ENCODE measurements at places on chromosomes 6 and 20.
A peak's percentile ranks its signal among the peaks of the same experiment; 100 is the strongest.

DNA sequence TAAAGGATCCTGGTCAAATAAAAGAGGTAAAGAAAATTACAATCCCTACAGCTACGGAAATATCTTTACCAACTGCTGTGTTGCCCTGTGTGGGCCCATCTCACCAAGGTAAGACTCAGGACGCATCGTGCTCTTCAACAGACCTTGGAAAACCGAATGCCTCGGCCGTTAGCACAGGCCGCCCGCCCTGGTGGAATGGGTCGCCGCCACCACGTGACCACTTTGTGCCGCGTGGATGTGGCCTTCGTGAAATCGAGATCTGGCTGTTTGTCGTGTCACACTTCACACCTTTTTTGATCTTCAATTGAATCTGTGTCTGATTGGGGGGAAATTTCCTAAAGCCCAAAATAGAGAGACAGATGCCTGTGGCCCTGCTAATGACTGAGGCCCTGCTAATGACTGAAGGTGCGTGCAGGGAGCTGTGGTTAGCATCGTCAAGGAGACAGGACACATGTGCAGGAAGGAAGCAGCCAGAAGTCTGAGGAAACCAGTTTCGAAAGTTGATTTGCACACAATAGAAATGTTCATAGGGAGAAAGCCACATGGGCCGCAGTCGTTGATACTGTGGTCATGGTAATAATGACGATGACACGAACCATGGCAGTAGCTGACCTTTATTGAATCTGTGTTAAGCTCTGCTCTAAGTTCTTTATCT is 175.7 kb upstream of the SNX9 start:
- no peaks in the 10 kb centered on the region for H3K36me3 ChIP-seq
- H3K4me1 ChIP-seq = peaks cover 15% of the 10 kb centered on the region
- no peak overlapping the region for H3K27ac ChIP-seq
- no peak for DNase-seq
- H3K27me3 ChIP-seq = no peaks in the 10 kb centered on the region

- peak overlapping the region; percentile 94 for H3K27ac ChIP-seq
- peaks cover 86% of the 10 kb centered on the region for H3K4me1 ChIP-seq
- H3K4me3 ChIP-seq = peak overlapping the region; percentile 66
- no peaks in the 10 kb centered on the region for H3K36me3 ChIP-seq
- no peaks in the 10 kb centered on the region for H3K27me3 ChIP-seq
Observed at GRCh38 chr6:33427585-33428223, 7.8 kb downstream of the SYNGAP1 start.

- no peak overlapping the region for H3K4me3 ChIP-seq
- peaks cover 5% of the 10 kb centered on the region for H3K4me1 ChIP-seq
- no peak overlapping the region for H3K27ac ChIP-seq
- H3K27me3 ChIP-seq = no peaks in the 10 kb centered on the region
- no peaks in the 10 kb centered on the region for H3K36me3 ChIP-seq
Observed at GRCh38 chr6:21455071-21455470, 138.5 kb upstream of the SOX4 start.

DNA sequence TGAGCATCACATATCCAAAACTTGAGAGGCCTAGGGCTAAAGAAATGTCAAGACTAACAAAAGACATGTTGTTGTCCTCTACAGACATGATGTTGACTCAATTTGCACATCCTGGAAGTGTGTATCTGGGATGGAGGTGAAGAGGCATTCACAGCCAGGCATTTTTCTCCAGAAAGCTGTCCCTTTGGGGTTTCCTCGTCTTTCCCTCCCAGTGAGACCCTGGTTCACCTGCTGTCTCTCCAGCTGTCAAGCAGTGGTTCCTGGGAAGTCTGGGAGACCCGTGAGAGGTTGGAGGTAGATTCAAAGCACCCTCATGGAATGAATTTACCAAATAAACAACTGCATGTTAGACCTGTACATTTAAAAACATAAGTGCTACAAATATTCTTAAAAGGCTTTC is 32.1 kb downstream of the BACH2 start:
- peaks cover 20% of the 10 kb centered on the region for H3K4me1 ChIP-seq
- no peaks in the 10 kb centered on the region for H3K27me3 ChIP-seq
- H3K36me3 ChIP-seq = no peaks in the 10 kb centered on the region

DNA sequence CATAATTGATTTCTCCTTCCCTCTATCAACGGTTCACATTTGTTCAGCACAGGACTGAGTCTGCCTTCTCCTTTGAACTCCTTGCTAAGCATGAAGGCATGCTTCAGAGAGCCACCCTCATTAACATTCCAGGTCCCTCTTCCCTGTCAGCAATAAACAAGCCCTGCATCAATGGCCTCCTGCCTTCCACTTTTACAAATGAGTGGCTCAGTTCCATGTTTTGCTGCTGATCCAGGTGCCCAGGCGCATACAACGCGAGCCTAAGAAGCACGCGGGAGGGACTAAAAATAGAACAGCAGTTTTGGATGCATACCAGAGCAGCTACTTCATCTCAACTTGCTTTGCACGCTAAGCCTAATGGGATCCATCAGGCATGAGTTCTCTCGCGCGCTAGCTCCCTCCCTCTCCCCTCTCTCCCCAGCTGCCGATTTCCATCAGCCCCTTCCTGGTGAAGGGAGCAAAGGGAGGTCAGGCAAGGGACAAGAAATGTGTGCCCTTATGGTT is 53.4 kb downstream of the TRAF3IP2 start:
- no peaks in the 10 kb centered on the region for H3K27me3 ChIP-seq
- H3K4me3 ChIP-seq = peak overlapping the region; percentile 16
- peak; percentile 92 for DNase-seq
- H3K27ac ChIP-seq = peak overlapping the region; percentile 77
- no peaks in the 10 kb centered on the region for H3K36me3 ChIP-seq

DNA sequence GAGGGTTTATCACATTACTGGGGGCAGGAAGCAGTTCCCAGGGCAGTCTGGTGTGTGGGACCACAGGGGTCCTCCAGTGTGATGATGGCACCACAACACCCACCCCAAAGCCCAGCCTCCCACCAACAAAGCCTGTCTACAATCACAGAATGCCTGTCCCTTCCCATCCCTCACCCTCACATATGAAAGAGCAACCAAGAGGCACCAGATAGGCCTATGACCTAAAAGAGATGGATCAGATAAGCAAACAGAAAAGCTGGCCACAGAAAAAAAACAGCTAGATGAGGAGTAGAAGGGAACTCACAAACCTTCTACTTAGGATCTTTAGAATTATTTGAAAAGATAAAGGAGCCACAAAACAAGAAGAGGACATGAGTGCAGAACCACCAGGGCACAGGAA is 54.3 kb downstream of the SERAC1 start:
- no peak overlapping the region for H3K4me3 ChIP-seq
- H3K36me3 ChIP-seq = peaks cover 56% of the 10 kb centered on the region
- H3K27ac ChIP-seq = no peak overlapping the region
- DNase-seq = no peak

DNA sequence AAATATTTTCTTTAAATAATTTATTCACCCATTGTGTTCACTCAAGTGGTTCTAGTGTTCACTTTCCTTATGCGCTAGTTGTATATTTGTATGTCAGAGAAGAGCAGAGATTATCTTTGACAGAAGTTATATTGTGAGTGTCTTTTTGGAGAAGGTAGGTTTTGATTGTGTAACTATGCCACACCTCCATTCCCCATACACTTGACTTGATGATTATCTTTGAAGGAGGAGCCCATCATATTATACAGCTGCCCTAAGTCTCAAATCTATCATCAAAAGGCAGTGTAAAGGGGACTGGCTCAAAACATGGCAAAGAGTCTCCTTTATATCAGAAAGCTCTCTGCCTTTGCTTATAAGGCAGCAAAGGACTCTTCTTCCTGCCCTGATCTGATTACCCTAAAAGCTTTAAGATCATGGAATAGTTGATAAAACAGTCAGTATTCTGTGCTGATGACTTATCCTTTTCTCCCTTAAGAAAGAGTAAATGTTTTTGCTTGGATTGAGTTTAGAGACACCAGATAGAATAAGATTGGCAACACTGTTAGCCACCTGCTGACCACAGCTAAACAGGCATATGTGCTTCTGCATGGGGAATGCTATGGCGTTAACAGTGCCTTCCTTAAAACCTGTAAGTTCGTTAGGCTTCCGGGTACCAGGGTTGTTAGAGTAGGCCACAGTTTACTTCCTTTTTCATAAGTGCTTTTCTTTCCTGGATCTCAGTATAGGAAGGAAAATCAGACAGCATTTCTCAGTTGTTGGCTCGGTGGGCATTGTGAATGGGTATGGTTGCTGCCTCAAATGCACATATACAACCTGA is 22.6 kb downstream of the TOP1 start:
- no peak overlapping the region for H3K4me3 ChIP-seq
- peaks cover 100% of the 10 kb centered on the region for H3K4me1 ChIP-seq
- no peak for DNase-seq
- H3K27me3 ChIP-seq = no peaks in the 10 kb centered on the region

DNA sequence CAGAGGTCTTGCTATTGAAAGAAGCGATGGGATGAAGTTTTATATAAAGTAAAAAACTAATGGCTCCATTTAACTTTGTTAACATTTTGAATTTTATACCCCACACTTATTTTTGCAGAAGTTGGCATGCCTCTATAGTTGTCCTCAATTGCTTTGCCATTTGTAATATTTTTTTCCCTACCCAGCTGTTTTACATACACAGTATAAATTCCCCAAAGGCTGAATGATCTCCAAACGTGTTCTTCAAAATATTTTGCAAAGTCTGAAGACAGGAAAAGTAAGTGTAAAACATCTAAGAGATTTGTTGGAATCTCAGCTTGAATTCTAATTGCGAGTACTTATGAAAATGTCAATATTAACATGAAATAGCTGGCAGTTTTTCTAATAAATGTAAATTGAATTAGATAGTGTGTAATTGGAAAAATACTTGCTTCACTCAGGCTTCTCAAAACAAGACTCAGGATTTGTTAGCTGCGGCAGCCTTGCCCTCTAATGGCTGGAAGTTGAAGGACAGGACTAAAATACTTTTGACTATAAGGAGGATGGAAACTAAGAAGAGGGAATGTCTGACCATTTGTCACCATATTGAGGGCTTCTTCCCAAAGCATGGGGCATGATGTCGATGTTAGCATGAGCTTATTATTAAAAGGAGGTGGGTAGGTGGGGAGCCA is 226.8 kb downstream of the UST start:
- H3K36me3 ChIP-seq = no peaks in the 10 kb centered on the region
- H3K4me3 ChIP-seq = no peak overlapping the region
- H3K27ac ChIP-seq = no peak overlapping the region
- no peaks in the 10 kb centered on the region for H3K27me3 ChIP-seq
- no peak for DNase-seq

DNA sequence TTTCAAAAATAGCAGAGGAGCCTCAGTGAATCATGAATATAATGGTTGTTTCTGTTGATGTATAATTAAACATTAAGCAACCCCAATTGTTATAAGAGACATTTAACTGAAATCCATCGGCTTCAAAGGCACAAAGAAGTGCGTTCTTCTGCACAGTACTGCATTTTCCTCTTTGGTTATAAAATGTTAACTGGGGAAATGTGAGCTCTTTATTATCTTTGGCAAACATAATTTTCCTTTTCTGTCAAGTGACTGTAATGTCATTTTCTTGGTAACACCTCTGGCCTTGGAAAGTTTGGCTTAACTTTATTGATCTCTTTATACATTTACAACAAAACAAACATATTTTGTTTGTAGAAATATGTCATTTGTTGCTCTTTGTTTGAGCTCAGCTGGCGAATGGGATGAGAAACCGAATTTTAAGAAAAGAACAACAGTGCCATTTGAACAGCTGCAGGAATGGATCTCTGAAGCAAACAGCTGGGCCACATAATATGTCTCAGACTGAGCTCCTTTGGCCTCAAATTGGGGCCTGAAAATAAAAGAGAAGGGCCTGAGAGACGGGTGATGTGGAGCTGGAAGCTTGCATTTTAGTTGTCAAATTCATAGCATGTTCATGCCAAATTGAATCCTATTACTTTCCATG is 427.0 kb upstream of the SPTLC3 start:
- DNase-seq = no peak
- H3K27me3 ChIP-seq = no peaks in the 10 kb centered on the region
- H3K4me3 ChIP-seq = no peak overlapping the region
- no peaks in the 10 kb centered on the region for H3K36me3 ChIP-seq
- peaks cover 4% of the 10 kb centered on the region for H3K4me1 ChIP-seq
- peak overlapping the region; percentile 43 for H3K27ac ChIP-seq

- peaks cover 13% of the 10 kb centered on the region for H3K36me3 ChIP-seq
- peak overlapping the region; percentile 100 for H3K4me3 ChIP-seq
- H3K4me1 ChIP-seq = peaks cover 57% of the 10 kb centered on the region
- DNase-seq = no peak
Observed at GRCh38 chr20:50191544-50192363, 1.1 kb downstream of the CEBPB start.

GRCh38 chr6:150167479-150167873 is 24.6 kb downstream of the PPP1R14C start:
- H3K27ac ChIP-seq = no peak overlapping the region
- H3K4me1 ChIP-seq = no peaks in the 10 kb centered on the region
- no peak overlapping the region for H3K4me3 ChIP-seq
- no peaks in the 10 kb centered on the region for H3K27me3 ChIP-seq

DNA sequence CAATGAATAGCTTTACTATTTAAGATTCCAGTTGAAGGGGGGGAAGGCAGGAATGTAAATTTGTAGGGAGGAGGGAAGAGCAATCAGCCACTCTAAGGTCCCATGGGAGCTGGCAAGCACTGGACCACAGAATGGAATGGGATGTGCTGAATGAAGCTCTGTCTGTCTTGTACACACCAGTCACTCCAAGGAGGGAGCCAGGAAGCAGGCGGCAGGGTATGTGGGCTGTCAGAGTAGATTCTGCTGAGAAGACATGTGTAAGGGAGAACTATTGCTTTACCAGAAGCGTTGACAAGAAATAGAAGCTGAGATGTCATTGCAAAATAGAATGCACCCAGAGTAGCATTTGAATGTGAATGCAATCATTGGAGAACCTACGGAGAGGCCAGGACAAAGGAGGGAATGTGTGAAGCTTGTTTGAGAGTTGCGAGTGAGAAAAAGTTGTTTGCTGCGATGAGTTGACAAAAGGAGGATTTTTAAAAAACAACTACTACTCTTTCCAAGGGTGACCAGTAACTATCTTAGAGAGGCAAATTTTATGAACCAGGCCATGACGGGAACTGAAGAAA is 25.2 kb upstream of the PDE7B start:
- H3K27ac ChIP-seq = no peak overlapping the region
- H3K4me3 ChIP-seq = no peak overlapping the region
- H3K27me3 ChIP-seq = no peaks in the 10 kb centered on the region
- H3K4me1 ChIP-seq = no peaks in the 10 kb centered on the region
- DNase-seq = no peak

DNA sequence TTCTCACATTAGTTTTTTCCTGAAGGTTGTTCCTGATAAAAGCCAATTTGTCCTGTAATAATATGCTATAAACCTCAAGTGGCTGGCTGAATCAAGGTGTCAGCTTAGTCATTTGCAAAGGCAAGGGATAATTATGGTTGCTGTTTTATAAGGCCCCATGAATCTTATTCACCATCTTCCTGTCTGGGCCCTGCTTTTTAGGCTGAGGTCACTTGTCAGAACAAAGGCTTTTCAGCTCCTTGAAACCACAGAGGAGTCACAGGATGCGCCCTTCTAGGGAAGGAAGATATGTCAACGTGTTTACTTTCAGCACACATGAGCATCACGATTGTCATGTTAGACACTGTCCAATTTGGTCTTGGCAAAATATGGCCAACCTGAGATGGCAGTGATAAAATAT is 64.8 kb upstream of the NAA20 start:
- H3K27ac ChIP-seq = no peak overlapping the region

All from esophagus muscularis mucosa (tissue), 4 donors.